ENCODE measurements at places on chromosomes 13 and 19. TPM values are rescaled to one million over a fixed set of nuclear protein-coding genes. Genes with fewer than 3 reads are reported as not detected.

Gene ZNF441
- 7.3 TPM for total RNA-seq

Gene YIF1B
- 13.1 TPM for total RNA-seq

Gene CYP2A7
- total RNA-seq, result not detected

Gene ZNF563
- 1.6 TPM for total RNA-seq

DNA sequence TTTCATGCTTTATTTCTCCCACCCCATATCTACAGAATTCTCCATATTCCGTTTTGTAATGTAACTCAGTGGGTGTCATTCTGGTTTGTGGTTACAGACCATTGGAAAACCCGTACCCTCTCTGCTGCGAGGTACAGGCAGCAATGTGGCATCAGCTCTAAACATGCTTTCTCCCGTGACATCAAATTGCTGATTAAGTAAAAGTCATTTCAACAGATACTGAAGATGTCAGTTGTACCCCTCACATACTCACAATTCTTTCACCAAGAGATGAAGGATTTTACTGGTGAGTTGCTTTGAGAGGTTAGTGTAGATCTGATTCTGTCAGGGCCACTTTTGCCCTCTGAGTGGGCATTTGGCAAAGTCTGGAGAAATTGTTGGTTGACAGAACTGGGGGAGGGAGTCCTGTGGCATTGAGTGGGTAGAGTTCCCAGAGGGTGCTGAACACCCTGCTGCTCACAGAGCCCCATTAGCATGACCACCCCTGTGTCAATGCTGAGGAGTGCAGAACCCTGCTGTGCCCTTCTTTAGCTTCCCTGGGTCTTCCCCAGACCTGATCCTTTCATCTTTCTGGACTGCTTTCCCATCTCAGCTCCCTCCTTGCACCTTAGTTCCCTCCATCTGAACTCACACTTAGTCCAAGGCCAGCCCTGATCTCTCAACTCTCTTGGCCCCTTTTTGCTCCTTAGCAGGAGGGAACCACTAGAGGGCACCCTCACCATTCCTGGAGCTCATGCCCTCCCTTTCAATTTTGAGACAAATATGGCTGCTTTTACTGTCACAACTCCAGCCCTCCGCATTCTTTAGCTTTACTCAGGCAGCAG, 39.9 kb upstream of the CEACAM8 start:
- DNase-seq, result peak; percentile 31

GRCh38 chr19:19527674-19528625, 761 bp upstream of the YJEFN3 start:
- no peak for DNase-seq

DNA sequence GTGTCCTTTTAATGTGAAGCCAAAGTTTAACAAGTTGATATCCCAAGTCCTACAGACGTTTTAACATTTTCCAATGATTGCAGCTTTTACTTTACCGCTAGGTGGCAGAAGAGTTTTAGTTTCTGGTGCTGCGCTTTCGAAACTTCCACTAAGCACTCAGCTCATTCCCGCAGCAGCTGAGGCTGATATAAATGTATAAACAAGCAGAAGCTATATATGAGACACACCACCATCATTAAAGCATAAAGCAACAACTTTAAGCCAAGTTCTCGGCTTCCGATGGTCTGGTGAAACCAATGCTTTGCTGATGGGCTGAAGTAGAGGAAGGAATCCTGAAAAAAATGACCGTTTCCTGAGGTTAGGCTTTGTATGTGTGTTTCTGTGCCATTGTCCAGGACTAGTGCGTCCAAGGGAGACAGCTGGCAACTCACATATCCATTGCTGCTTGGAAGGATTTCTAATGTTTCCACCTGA, 753.9 kb downstream of the OLFM4 start:
- DNase-seq, result peak; percentile 36

DNA sequence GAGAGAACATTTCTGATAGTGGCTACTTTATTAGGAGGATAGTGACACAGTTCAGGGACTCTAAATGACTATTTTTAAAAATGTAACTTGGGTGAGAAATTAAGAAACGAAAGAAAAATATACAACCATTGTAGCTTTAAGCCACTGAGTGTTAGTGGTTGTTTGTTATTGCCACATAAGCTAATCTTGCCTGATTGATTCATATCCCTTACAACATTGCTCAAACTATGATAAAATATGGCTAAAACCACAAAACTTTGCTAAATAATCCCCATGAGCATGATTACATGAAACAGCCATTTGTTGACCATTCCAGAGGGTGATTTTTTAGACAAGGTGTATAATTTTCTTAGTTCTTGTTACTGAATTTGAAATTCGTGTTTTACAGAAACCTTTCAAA, 343.4 kb downstream of the SLITRK5 start:
- DNase-seq, result no peak

- no peak for DNase-seq
Observed at GRCh38 chr13:99393791-99394735, 86.9 kb upstream of the GPR183 start.

DNA sequence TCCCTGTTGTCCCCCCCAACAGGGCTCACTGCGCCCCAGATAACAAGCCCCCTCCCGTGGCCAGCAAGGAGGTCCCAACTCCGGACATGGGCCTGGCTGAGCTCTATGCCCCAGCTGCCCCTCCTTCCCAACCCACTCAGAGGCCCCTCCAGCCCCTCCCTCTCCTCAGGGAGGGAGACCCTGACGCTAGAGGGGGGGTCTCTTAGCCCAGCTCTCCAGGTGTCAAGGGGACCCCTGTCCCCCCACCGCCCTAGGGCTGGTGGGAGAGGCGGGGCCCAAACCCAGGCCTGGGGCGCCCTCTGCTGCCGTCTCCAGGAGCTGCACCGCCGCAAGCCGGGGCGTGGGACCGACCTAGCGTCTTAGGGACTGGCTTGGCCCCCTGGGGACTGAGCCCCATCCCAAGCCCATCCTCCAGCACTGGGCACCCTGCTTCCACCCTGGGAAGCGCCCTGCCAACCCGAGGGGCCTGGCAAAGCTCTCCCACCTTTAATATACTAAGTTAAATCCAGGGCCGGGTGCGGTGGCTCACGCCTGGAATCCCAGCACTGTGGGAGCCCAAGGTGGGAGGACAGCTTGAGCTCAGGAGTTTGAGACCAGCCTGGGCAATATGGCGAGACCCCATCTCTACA, 1.4 kb downstream of the GRIN3B start:
- no peak for DNase-seq

DNA sequence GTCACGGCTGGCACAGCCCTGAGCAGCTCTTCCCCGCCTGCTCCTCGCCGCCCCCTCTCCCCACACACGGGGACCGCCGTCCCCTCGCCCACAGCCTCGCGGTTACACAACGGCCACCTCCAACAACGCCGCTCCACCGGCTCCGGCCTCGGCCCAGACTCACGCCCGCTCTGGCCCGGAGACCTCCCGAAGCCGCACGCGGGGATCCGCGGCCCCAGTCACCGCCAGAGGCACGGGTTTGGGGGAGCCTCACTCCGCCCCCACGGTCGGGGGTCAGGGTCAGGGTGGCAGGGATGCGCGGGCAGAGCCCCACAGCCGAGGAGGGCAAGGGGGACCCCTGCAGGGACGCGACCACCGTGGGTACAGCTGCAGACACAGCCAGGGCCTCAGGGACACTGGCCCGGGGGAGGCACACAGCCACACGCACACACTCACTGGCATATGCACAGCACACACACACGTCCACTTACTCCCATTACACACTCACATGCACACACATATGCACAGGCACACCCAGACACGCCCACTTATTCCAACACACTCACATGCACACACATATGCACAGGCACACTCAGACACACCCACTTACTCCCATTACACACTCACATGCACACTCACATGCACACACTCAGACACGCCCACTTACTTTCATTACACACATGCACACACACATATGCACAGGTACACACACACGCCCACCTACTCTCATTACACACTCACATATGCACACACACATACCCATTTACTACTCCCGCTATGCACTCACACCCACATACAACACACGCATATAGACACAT, 1.6 kb downstream of the TTYH1 start:
- no peak for DNase-seq

DNA sequence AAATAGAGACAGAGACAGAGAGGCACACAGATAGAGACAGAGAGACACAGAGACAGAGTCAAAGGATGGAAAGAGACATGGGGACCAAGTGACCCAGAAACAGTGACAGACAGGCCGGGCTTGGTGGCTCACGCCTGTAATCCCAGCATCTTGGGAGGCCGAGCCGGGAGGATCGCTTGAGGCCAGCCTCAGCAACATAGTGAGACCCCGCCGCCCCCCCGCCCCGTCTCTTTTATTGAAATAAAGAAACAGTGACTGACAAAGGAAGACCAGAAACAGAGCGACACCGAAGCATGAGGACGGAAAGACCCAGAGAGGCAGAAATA, 848 bp upstream of the NECTIN2 start:
- no peak for DNase-seq

GRCh38 chr13:109790942-109791605, 4.7 kb upstream of the IRS2 start:
- DNase-seq, result no peak

- peak; percentile 64 for DNase-seq
Observed at GRCh38 chr19:3275583-3276340, 51.3 kb downstream of the CELF5 start.

DNA sequence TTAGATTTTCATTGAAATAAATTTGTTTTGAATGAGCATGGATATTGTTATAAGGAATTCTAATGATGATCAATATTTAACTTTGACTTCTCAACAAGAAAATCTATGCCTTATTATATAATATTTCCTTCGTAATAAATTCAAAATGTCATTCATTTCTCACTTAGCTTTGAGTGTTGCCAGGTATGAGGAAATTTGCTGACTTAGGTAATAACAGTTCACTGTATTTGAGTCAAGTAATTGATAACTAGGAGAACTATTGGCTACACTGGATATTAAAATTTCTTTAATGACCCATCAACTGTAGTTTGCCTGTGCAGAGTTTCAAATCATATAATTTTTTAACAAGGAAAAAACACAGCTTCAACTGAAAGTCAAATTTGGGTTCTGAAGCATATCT, 746.6 kb downstream of the SLITRK5 start:
- DNase-seq, result no peak

DNA sequence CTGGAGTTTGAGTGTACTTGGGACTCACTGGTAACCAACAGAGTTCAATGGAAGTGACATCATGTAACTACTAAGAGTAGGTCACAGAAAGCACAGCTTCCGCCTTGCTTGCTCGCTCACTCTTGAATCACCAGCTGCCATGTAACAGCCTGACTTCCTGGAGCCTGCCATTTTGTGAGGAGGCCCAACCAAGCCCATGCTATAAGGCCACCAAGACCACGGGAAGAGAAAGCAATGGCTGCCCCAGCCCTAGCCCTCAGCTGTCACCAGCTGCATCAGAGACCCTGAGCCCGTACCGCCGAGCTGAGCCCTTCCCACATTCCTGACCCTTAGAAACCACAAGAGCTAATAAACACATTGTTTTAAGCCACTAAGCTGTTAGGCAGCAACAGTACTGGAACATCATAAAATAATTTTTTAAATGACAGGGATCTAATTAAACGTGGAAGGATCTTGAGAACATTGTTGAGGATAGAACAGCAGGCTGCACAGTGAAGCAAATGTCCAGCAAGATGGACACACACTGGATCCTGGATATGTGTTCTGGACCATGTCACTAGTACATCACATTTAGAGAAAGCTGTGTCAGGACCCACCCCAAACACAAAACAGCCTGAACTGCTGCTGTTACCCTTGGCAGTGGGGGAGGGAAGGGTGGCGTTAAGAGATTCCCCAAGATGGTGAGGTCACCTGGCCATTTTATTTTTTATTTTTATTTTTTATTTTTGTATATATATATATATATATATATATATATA, 21.7 kb upstream of the LDLR start:
- DNase-seq, result no peak

Measured in fibroblast of the aortic adventitia (primary cell).